ENCODE measurements at places on chromosomes 1 and 21.

- DNase-seq, result no peak
These were observed 24.4 kb downstream of the SLC45A1 start for GRCh38 chr1:8342325-8342724.

GRCh38 chr1:160504651-160505050 lies 18.4 kb downstream of the SLAMF6 start:
- DNase-seq, result no peak

GRCh38 chr1:145988773-145989172 lies 7.6 kb downstream of the TXNIP start:
- DNase-seq, result no peak

DNA sequence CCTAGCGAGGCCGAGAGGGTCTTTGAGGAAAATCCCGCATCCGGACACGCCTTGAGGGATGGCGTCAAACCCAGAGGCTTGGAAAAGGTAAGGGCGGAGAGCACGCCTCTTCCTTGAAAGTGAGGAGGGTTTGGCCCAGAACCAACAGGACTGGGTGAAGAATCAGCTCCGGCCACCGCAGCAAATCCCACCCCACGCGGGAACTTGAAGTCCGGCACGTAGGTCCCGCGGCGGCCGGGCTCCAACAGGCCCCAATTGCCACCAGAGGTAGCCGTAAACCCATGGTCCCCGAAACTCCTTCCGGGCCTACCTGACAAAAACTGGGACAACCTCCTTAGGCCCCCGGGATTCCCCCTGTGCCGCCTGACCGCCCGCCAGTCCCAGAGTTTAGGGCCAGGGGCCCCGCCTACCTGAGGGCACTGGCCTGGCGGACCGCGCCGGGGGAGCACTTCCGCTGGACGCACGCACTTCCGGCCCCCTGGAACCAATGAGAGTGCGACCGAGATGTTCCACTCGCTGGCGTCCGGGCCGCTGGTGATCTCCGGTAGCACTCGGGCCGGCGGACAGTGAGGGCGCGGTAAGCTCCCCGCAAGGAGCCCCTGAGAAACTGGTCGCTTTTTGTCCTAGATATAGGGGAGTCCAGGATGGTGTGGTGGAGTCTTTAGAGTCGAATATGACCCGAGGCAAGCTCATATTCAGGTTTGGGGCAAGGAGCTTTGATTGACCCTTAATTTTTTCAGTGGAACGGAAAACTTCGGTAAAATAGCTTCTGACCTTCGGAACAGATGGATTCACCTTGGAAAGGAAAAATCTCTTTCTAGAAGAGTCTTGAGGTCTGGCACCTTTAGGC lies at the start of the genes LZIC and NMNAT1:
Gene LZIC, minus strand, starts transcription at position 453 of the 850 bp plus-strand sequence. CDS start 6,772 bp downstream, outside the sequence.
Gene NMNAT1, plus strand, starts transcription at position 537 of the 850 bp plus-strand sequence. CDS start 28,599 bp downstream, outside the sequence.
- DNase-seq, result peak; percentile 85

GRCh38 chr21:25409978-25410377 lies 197.3 kb downstream of the MRPL39 start:
- no peak for DNase-seq

GRCh38 chr21:30104241-30104640 lies 62.4 kb downstream of the CLDN17 start:
- no peak for DNase-seq

DNA sequence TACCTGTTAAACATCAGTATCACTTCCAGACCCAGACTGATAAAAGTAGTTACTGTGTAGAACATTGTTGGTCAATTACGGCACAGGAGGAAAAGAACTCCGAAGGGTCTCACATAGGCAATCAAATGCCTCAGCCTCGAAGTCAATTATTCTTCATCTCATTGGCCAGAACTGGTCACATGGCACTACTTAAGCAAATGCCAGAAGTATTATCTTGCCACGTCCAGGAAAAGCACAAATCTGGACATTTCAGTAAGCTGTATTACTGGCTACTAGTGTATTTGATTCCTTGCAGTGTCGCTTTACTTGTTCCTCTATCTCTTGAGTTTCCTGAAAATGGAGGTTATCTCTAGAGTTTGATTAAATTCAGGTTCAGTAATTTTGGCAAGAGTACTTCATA lies 24.4 kb downstream of the DIO1 start:
- DNase-seq, result no peak

- DNase-seq, result no peak
These were observed 14.0 kb upstream of the PABPC4 start for GRCh38 chr1:39590546-39590945.

DNA sequence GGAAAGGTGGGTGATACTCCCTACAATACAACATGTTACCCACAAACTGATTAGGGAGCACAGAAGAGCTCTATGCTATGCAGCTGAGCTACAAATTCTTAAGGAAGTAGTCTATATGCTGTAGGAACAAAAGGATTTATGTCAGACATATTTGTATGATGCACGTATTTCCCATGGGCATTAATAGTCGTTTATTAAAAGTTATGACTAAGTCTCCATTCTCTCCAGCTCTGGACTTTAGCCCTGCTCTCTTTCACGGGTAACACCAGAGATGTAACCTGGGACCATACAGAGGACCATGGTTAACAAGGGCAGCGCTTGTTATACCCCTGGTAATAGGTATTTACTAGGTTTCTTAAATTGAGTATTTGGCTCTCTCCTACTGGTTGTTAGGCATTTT lies 168.2 kb upstream of the C1orf105 start:
- no peak for DNase-seq

DNA sequence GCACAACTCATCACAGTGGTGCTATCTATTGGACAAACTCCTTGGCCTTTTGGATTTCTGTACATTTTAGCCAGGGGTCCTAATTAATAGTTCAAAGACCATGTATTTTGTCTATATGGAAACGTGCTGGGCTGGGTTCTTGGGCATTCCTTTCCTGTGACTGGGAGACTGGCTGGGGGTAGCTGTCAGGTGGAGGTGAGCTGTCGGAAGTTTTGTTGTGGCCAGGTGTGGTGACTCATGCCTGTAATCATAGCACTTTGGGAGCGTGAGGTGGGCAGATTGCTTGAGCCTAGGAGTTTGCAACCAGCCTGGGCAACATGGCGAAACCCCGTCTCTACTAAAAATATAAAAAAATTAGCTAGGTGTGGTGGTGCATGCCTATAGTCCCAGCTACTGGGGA lies 392.4 kb downstream of the RPS6KC1 start:
- DNase-seq, result no peak

- peak; percentile 45 for DNase-seq
These were observed 103.0 kb downstream of the KIAA0319L start for GRCh38 chr1:35454176-35454575.

GRCh38 chr1:35718492-35719336 lies at the start of gene C1orf216:
TSS of gene C1orf216 (minus strand) at chr1:35718884. CDS start at chr1:35716321, 2,563 bp downstream.
- DNase-seq, result peak; percentile 57

GRCh38 chr1:204093421-204093717 lies 20.5 kb downstream of the SOX13 start:
- no peak for DNase-seq

- no peak for DNase-seq
These were observed 79.3 kb downstream of the ADARB1 start for GRCh38 chr21:45153358-45154318.

DNA sequence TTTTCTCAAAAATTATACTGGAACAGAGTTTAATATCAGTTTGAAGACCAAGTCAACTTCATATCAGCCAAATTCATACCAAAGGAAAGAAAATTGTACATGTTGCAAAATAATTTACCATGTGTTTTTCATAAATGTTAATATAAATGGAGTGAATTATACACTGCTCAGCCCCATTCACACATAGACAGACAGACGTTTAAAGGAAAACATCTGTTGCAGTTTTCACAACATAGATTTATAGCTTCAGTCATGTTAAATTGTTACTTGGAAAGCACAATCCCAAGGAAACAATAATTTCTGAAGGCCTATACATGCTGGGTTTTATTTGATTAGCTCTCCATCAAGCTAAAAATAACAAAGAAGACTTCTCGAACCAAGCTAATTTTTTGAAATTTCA lies 27.8 kb upstream of the HYI start:
- DNase-seq, result no peak

GRCh38 chr1:14810595-14811361 lies 212.3 kb downstream of the KAZN start:
- no peak for DNase-seq

DNA sequence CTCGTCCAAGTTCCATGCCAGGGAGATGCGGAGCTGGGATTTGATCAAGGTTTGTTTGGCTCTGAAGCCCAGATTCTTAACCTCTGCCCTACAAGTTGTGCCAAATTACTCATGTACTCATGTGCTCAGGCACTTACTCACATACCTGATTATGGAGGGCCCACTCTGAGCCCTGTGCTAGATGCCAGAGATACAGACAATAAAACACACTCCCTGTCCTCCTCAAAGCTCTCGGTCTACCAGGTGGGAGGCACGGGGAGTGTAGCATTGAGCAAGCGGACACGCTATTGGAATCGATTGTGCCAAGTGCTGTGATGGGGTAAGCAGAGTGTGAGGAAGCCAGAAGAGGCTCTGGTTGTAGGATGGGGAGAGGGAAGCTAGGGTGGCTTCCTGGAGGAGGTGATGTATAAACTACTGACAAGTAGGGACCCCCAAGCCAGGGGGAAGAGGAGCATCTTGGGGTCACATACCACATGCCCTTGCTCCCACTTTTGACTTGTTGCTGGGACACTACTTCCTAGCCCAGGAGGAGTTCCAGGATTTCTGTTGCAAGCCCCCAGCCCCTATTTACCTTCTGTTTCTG lies 49.8 kb upstream of the IFNLR1 start:
- DNase-seq, result no peak
